ENCODE measurements at places on chromosomes 7 and 10.
A peak's percentile ranks its signal among the peaks of the same experiment; 100 is the strongest.

GRCh38 chr10:12727832-12728215 lies 273.7 kb downstream of the CCDC3 start:
- no peak for DNase-seq

DNA sequence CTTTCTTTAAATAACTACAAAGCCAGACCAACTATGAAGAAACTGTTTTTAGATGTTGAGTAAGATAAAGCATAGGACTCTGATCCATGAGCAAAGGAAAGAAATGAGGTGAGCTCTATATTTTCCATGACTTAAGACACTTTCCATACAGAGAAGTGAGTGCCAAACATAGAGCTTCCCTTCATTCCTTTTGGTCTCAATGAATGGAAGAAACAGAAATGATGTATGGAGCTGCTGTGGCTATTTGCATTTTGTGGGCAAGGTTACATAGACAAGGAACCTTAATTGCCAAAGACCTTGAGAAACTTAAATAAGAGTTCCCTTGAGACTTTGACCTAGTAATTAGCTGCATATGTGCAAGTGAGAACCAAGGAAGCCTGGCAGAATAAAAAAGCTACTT lies 1152.2 kb downstream of the XPNPEP1 start:
- no peak for DNase-seq

GRCh38 chr7:73442222-73442902 lies 8.8 kb downstream of the FZD9 start:
- DNase-seq, result no peak

DNA sequence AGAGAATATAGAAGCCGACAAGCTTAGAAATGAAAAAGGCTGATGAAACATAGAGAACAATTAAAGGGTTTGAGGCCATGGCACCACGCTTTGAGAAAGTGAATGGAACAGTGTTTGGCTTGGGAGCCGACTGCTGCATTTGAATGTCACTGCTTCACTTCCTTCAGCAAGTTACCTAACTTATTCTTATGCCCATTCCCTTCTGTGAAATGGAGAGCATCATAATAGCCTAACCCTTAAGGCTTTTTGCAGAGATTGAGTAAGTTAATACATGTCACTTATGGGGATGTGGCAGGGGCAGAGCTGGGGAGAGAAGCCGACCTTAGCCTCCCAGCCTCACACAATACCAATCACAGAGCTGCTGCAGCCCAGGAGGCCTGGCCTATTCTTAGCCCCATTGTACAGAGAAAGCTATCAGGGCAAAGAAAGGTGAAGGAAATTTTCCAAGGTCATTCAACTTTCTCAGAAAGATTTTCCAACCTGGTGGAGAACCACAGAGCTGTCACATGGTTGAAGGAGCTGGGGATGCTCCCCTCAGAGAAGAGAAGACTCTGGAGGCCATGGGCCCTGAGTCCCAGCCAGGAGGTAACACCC lies 186.0 kb upstream of the GDF10 start:
- DNase-seq, result no peak

DNA sequence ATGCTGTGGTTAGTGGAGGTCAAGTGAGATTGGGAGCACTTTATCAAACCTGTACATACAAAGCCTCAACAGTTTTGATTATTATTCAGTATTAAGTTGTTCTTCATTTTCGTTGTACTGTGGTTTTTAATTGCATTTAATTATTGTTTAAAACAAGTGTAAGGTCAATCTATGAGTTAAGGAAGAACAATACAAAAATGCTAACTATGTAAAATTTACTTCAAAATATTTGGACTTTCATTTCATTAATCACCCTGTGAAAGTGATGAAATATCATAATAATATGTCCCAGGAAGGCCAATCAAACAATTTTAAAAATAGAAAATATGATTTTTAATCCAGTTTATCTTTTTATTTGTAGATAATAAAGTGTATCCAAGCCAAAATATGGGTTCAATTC lies 13.6 kb upstream of the NDUFA5 start:
- DNase-seq, result no peak

DNA sequence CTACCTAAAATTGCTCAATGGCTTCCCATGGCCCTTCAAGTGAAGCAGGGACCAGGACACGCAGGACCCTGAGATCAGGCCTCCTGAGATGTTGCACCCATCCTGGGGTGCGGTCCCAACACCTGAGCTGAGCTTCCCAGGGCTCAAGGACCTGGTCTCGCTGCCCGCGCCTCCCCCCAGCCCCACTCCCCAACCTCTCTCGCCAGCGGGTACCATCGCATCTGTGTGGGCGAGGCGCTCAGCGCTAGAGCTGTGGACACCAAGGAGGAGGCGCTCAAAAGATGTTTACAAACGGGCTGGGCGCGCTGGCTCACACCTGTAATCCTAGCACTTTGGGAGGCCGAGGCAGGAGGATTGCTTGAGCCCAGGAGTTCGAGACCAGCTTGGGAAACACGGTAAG lies 7.4 kb upstream of the CRYGN start:
- DNase-seq, result no peak

DNA sequence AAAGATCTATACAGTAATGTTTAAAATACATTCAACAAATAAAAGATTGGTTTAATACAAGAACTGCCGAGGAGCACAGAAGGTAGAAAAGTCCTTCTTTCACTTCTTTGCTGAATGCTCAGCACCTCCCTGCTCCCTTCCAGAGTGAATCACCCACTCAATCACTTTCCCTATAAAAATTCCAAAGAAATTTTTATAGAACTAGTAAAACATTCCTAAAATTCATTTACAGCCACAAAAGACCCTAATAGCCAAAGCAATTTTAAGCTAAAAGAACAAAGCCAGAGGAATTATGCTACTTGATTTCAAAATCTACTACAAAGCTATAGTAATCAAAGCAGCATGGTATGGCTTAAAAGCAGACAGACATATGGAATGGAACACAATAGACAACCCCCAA lies 320.9 kb downstream of the PCLO start:
- no peak for DNase-seq

DNA sequence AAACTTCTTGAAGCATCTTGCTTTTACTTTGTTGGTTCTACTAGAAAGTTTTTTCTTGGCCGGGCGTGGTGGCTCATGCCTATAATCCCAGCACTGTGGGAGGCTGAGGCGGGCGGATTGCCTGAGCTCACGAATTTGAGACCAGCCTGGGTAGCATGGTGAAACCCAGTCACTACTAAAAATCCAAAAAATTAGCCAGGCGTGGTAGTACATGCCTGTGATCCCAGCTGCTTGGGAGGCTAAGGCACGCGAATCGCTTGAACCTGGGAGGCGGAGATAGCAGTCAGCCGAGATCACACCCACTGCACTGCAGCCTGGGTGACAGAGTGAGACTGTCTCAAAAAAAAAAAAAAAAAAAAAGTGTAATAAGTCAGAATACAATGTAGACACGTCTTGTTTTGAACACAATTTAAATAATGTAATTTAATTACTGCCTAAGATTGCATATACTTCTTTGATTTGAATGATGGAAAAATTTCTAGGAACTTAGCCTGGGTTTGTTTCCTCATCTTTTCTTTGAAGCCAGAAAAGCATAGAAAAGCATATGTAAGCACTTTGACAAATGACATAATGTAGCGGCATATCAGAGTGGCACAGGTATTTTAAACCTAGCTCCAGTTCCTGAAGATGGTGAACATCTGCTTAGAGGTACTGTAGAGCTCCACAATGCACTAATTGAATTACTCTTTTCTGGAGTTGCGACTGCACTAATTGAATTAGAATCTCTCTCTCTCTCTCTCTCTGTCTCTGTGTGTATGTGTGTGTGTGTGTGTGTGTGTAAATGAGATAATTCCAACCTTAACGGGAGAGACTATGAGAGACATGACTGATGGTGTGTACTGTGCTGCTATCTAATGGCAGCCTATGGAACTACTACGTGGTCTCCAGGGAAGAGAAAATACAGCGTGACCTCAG lies 87.8 kb downstream of the BTRC start:
- peak; percentile 73 for DNase-seq

- DNase-seq, result no peak
Observed at GRCh38 chr10:131963811-131964210, 17.9 kb downstream of the BNIP3 start.

GRCh38 chr7:45564485-45564884 lies 9.7 kb upstream of the ADCY1 start:
- DNase-seq, result no peak

- no peak for DNase-seq
Observed at GRCh38 chr7:32071466-32072091, 1.4 kb upstream of the PDE1C start.

DNA sequence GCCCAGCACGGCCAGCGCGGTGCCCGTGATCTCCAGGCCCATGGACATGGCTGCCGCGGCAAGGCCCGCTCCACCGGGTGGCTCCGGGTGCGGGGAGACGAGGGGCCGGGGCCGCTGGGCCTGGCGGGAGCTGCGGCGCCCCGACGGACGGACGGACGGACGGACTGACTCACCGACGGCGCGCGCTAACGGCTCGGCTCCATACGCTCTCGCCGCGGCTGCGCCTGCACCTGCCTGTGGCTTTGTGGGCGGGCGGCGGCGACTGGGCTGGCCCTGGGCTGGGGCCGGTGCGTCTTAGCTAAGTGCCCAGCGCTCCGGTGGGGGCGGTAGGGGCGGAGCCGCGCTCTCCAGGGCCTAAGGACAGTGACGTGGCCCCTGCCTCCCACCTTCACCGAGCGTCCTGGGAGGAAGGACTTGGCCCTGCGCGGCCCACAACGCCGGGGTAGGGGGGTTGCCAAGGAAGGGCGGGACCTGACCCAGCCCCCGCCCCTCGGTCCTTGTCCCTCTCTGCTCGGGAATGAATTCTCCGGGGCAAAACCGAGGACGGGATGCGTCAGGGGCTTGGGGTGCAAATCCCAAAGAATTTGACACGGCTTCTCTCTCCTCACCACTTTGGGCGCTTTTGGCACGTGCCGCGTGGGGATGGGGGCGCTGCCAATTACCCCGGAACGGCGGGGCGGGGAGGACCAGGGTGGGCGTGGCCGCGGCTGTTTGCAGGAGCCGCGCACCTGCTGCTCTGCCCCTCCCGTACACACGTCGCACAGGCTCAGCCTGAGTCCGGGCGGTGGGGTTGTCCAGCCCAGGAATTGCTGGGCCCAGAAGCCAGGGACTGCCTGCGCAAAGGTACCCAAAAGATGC lies at the start of gene CLDN3:
CLDN3 (minus strand) TSS at position 269 of the 858 bp plus-strand sequence; CDS start at position 48, 221 bp downstream.
- peak; percentile 96 for DNase-seq

DNA sequence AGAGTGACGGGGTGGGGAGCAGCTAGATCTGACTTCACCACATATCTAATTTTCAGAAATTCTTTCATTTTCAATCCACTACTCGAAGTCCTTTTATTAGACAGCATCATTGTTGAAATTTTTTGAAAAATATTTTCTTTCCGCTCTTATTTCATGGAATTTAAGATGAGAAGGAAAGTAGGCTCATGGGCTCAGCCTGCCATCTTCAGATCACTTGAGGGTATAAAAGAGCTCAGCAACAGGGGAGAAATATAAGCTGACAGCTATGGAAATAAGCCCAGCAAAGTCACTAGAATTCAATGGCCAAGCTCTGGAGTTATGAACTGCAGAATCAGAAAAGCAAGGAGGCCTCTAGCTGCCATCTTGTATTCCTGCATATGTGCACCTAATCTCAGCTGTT lies 389.1 kb downstream of the XPNPEP1 start:
- no peak for DNase-seq

- DNase-seq, result no peak
Observed at GRCh38 chr7:32489788-32490126, 423 bp downstream of the LSM5 start.

DNA sequence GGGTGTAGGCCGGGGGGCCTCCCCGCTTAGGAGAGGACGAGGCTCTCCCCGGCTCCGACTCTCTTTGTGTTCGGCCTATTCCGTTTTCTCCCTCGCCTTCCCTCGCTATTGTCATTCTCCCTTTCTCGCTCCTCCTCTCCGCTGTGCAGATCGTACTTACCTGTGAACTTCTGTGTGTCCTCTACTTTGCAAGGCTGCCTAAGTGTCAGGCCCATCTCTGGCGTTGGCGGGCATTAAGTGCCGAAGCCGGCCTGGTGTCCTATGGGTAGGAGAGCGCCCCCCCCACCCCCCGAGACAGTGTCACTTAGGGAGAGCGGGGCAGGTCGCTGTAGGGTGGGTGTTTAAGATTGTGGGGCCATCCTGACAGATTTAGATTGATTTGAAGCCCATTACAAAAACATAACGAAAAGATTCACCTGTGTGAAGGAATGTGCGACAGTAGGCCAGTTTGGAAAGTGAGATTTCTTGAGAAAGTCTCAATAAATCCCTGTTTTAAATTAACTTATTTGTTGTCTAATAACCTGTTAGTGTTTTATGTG lies 579 bp downstream of the RBM33 start:
- no peak for DNase-seq

- no peak for DNase-seq
Observed at GRCh38 chr7:47317487-47317886, 264.4 kb downstream of the TNS3 start.

DNA sequence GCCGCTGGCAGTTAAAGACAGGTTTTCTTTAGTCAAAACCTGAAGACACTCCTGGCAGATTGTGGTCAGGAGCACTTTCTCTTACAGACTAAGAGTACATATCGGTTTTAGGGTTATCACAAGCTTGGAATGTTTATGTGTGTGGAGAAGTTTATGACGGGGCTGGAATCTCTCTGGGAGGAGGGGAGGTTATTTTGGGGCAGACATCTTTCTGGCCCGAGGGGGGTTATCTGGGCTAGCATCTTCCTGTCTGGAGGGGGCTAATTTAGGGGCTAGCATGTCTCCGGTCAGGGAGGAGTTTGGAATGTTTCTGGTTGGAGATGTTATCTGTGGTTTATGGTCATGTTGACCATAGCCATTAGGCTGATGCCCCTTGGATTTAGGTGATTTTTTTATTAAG lies 141.2 kb upstream of the KIF5B start:
- no peak for DNase-seq

DNA sequence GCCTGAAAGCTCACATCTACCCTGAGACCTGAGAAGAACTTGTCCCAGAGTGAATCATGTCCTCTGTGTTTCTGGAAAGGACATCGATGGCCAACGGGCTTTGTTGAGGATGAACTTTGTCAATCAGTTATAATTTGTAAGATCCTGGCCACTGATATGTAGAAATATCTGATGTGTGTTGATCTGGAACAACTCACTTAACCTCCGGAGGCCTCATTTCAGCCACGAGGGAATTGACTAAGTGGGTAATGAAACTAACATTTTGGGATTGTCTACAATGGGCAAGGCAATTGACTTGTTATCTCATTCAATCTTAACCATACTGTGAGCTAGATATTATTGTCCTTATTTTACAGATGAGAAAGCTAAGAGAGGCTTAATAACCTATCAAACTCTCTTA lies 468.1 kb upstream of the NRP1 start:
- no peak for DNase-seq

DNA sequence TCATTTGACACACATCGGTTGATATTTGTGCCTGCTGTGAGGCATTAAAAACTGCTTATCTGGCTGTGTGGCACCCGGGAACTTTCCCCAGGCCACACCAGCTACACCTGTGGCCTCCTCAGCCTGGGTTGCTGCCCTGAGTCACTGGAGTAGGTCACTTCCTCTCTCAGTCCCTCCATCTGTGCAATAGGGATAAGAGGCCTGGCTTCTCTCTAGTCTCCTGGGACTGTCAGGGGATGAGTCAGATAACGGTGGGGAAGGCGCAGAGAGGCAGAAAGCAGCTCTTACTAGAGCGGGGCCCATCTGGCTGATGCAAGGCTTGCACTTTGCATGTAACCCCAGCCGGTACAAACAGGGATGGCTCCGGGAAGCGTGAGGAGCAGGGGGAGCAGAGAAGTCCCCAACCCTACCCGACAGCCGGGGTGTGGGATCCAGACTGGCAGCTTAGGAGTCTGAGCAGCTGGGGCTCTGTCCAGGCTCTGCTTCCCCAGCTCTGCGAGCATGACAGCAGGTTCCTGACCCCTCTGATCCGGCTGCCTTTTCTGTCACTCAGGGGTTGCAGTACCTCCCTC lies 34.0 kb downstream of the DNAJB12 start:
- peak; percentile 91 for DNase-seq

GRCh38 chr7:51471981-51472296 lies 155.3 kb upstream of the COBL start:
- DNase-seq, result no peak

GRCh38 chr10:4120096-4120853 lies 335.3 kb upstream of the KLF6 start:
- DNase-seq, result no peak
